ENCODE measurements at places on chromosomes 3 and 15.

DNA sequence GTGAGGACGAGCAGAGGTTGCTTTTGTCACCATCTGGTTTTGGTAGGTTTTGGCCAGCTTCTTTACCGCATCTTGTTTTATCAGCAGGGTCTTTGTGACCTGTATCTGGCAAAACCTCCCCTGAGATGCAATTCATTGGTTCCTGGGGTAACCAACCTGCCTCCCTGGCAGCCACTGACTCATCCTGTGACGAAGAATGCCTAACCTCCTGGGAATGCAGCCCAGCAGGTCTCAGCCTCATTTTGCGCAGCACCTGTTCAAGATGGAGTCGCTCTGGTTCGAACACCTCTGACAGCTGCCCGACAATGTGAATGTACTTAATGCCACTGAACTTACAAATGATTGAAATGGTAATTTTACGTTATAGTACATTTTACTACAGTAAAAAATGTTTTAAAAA lies 6.8 kb upstream of the ADAMTS17 start:
- no peak for DNase-seq

DNA sequence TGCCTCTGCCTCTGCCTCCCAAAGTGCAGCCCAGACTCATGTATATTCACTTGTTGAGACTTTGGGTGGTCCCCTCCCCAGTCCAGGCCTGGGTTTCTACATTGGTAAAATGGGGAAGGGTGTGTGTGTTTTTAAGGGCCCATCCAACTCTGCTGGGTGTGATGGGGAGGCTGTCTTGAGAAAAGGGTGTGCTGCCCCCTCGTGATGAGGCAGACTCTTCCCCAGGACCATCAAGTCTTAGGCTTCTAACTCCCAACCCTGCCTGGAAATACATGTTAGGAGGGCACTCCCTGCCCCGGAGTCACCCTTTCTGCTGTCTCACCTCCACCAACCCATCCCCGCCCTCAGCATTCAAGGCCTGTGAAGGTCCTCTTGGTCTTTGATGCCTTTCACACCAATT lies 4.4 kb upstream of the PTPN23 start:
- no peak for DNase-seq

- no peak for DNase-seq
These were observed 11.2 kb upstream of the DCAF1 start for GRCh38 chr3:51510996-51511395.

- no peak for DNase-seq
These were observed 66.7 kb downstream of the RFX7 start for GRCh38 chr15:56176996-56177395.

DNA sequence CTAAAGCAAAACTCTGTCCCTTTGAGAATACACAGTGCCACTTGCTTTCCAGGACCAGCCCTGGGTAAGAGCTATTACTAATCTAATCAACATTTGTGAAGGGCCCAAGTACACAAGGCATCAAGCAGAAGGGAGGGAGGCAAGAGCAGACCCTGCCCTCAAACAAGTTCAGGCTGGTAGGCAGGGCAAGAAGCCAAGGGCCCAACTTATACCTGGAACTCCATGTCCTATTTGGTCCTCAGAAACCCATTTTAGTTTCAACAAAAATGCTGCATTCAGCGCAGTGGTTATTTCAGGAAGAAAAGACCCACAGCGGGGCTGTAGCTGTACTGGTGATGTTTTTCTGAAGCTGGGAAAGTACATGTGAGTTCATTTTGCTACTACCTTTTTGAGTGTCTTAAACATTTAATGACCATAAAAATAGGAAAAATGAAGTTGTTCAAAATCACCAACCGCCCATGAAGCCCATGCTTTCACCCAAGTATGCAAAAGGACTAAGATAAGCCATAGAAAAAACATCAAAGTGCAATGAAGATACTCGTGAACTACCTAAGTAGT lies 2.8 kb downstream of the RPS17 start:
- no peak for DNase-seq

All from C1 segment of cervical spinal cord (tissue), 14 donors.